ENCODE measurements at places on chromosomes 2 and 18. TPM values are rescaled to one million over a fixed set of nuclear protein-coding genes. Genes with fewer than 3 reads are reported as not detected.

Gene ASTL
- total RNA-seq = not detected

Gene IFIH1
- total RNA-seq = 6.9 TPM

Gene GAL3ST2
- not detected for total RNA-seq

Gene EGR4
- not detected for total RNA-seq

- DNase-seq = no peak
These were observed 232.6 kb upstream of the LYPD1 start for GRCh38 chr2:132902626-132903025.

GRCh38 chr2:229514273-229514895 is 200.0 kb downstream of the DNER start:
- no peak for DNase-seq

- no peak for DNase-seq
These were observed 12.5 kb upstream of the POLR1B start for GRCh38 chr2:112529757-112530156.

- DNase-seq = no peak
These were observed 369.3 kb downstream of the ARHGAP15 start for GRCh38 chr2:143498496-143498895.

DNA sequence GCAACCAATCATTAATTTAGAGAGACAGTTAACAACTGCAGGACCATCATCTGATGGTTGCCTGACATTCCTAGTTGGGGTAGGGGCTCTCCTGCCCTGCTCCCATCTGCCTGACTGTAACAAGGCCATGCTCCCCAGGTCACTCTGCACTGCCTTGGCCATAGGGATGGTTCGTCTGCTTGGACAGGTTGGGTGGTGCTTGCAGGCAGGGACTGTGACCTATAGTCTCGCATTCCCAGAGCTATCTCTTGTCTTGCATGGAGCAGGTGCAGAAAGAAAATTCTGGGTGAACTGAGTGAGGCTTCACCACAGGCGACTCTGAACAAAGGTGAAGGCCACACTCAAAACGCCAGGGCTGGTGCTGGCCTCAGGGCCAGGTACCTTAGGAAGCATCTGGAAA is 64.7 kb downstream of the EMILIN2 start:
- no peak for DNase-seq

DNA sequence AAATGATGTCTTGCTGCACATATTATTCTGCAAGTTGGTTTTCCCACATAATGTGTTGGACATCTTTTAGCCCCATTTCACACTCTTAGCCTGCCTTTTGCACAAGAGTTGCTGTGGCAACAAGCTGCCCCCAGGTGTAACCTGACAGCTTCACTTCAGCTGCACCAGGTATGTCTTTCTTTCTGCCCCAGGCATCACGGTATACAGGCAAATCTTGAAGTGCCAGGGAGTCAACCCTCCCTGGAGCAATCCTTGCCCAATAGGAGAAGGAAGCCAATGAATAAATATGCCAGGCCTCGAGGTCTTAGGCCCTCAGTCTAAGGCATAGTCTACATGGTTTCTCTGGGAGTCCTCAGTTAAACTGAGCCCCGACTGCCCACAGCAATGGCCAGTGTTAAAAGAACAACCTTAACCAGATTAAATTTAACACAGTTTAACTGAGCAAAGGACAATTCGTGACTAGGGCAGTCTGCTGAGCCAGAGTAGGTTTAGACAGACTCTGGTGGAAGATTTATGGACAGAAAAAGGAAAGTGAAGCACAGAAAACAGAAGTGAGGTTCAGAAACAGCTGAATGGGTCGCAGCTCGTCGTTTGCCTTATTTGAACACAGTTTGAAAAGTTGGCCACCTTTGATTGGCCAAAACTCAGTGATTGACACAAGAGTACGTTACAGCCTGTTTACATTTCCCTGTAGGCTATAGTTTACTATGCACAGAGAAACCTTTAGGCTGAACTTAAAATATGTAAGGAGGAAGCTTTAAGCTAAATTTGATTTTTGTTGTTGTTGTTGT is 32.0 kb upstream of the C1QL2 start:
- no peak for DNase-seq

Gene ANKRD23
- 2.4 TPM for total RNA-seq

- DNase-seq = peak; percentile 30
These were observed 1.7 kb upstream of the STAMBP start for GRCh38 chr2:73827018-73827417.

GRCh38 chr18:9437021-9437437 is 38.3 kb upstream of the RALBP1 start:
- DNase-seq = peak; percentile 26

Gene EMILIN2
- 11.3 TPM for total RNA-seq

Gene ABCG8
- not detected for total RNA-seq

DNA sequence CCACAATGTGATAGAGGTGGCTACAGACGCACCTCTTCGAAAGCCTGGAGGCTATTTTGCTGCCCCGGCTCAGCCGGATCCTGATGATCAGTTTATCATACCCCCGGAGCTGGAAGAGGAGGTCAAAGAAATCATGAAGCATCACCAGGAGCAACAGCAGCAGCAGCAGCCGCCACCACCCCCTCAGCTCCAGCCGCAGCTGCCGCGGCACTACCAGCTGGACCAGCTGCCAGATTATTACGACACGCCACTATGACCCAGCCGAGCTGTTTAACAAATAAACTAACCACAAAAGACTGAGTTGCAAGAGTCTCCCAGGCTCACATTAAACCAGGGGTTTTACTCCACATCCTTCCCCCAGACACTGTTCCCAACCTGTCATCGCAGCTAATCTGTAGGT is 263.8 kb downstream of the PHLPP1 start:
- DNase-seq = no peak

GRCh38 chr2:207477896-207478295 is 51.9 kb upstream of the CREB1 start:
- DNase-seq = no peak

DNA sequence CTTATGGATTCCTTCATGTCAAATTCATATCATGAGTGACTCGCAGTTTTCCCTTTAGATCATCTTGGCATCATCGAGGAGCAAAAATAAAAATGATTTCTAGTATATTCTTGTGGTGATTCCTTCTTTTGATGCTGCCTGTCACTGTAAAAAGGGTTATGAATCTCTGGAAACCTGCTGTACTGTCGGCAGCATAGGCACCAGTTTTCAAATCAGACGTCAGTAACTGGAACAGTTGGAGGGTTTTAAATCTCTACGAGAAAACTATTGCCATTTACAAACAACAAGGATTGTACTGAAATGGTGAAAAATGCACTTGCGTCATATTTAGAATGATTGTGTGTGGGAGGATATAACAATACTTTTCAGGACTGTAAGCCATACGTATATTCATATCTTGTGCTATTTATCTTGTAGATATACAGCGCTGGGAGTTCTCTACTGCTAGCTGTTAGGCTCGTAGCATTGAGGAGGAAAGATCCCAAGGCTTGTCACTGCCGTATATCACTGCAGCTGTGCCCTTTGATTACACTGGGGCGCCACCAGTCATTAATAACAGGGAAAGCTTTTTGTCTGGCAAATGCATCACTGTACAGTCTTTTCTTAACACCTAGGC is 320.7 kb downstream of the MTX2 start:
- no peak for DNase-seq

Gene CDH2
- total RNA-seq = 59.5 TPM

Gene POTEI
- total RNA-seq = 0.16 TPM

DNA sequence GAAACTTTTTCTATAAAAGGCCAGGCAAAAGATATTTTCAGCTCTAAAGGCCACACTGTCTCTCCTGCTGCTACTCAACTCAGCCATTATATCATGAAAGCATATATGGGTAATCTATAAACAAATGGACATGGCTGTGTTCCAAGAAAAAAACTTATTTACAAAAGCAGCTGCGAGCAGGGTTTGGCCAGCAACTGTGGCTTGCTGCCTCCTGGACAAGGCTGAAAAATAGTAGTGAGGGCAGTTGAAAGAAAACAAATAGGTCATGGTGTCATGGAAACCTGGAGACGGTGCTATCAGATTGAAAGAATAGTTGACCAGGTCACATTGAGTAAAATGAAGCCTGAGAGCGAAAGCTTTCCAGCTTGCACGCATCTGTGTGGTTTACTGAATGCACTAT is 89.2 kb upstream of the LRATD1 start:
- DNase-seq = no peak

Gene SALL3
- total RNA-seq = not detected

DNA sequence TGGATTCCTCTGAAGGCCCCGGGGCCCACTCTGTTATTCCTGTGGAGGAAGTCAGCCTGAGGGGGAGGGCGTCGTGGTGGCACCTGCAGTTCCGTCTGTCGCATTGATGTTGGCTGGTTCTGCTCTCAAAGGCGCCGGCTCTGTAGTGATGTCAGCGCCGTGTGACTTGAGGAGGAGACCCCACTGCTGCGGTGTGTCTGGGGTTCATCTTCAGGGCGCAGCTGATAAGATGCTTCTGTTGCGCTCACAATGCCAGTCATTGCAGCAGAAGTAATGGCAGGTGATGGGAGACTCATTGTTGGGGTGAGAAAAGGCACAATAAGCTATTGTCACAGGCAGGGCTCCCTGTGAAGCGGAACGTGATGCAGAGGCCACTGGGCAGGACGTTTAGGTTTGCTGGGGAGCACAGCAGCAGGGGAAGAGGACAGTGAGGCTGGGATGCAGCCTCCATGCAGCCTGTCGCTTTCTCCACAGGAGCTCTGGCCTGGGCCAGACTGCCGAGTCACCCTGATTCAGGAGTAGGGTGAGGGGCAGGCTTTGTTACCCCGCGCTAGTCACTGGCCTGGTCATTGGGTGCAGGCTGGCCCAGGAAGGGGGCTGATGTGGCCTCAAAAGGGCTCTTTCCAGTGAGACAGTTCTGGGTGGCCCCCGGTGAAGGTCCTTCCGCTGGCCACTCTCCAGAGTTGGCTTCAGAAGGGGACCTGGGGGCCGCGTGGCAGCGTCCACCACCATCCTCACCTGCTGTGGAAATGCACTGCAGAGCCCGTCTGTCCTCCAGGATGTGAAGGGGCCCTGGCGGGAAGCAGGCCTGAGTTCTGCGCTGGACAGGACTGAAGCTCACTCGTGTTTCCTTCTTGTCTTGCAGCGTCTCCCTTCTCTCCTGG is 42.9 kb downstream of the SH3BP4 start:
- no peak for DNase-seq

- no peak for DNase-seq
These were observed 20.9 kb downstream of the SLC30A3 start for GRCh38 chr2:27241761-27242613.

DNA sequence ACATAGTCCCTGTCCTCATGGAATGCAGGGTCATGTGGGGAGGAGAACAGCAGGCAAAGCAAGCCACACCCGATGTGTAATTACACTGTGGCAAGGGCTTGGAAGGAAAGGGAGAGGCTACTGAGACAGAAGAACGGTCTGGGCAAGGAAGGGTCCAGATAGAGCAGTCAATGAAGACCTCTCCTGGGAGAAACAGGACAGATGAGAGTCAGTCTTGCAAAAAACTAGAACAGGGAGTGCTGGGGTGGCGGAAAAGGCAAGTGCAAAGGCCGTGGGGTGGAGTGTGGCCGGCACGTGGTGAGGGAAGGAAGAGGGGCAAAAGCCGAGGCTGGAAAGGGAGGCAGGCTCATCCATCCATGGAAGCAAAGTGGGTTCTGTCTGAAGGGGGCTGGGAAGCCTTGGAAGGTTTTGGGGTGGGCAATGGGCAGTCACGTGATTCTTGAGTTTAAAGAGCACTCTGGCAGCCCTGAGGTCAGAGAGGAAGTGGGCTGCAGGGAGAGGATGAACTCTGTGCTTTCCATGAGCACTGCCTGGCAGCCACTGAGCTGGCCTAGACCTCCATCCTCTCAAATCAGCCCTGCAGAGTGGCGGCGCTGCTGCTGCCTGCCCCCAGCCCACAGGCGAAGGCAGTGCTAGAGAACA is 182.2 kb downstream of the INHBB start:
- DNase-seq = no peak

GRCh38 chr2:15061268-15061667 is 428.8 kb downstream of the LRATD1 start:
- no peak for DNase-seq

GRCh38 chr18:32460171-32460731 is 10.4 kb downstream of the GAREM1 start:
- no peak for DNase-seq

DNA sequence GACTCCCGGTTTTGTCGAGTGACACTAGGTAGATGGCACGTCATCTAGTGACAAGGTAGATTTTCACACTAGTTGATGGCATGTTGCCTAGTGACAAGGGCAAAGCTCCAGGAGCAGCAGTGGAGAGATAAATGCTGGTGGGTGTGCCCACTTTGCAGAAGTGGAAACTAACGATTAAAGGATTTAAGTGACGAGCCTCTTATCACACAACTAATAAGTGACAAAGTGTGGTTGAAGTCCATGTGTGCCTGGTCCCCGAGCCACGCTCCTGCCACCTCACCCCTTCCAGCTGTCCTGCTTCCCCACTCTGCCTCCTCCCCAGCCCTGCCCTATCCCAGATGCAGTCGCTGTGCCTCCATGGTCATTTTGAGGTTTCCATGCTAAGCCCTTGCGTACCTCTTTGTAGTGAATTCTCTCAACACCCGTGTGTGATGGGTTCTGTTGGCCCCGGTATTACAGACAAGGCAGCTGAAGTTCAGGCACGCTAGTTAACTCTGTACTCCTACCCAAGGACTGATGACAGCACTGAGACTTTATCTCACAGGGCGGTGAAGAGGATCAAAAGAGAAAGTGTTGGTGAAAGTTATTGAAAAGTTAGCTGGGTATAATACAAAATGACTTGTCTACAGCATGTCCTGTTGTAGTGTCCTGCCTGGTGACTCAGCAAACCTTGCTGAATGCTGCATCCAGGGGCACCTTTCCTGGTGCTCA is 113.4 kb upstream of the GLI2 start:
- DNase-seq = no peak

Gene MARCHF4
- 21.5 TPM for total RNA-seq

DNA sequence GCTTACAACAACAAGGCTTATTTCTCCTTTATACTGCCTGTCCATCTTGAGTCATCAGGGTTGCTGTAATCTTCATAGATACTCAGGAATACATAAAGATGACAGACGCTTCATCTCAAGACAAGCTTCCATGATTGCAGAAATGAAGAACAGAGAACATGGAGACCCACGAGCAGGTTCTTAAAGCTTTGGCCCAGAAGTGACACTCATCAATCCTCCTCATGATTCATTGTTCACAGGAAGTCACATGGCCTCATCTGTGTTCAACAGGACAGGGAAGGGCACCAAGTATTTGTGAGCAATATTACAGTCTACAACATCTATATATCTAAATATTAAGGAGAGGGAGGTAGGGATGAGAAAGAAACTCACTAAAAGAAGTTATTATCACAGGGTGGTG is 36.5 kb upstream of the PGAP1 start:
- peak; percentile 30 for DNase-seq

Gene TLX2
- total RNA-seq = not detected

Gene SIGLEC15
- not detected for total RNA-seq

Gene BMP10
- total RNA-seq = not detected

Gene STK39
- total RNA-seq = 16.2 TPM

DNA sequence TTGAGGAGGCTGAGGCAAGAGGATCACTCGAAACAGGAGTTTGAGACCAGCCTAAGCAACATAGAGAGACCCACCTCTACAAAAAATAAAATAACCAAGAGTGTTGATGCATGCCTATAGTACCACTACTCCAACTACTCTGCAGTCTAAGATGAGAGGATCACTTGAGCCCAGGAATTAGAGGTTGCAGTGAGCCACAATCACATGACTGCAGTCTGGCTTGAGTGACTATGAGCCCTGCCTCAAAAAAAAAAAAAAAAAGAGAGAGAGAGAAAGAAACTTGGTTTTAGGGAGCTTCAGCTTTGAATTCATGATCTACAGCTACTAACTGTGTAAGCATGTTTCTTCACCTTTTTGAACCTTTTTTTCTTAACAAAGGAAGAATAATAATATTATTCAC is 119.9 kb downstream of the HNMT start:
- DNase-seq = no peak

- no peak for DNase-seq
These were observed 232.8 kb downstream of the EIPR1 start for GRCh38 chr2:3144856-3145255.

GRCh38 chr2:111219734-111220505 is 99.2 kb downstream of the BCL2L11 start:
- DNase-seq = no peak
